ENCODE measurements at places on chromosomes 4 and X. TPM values are rescaled to one million over a fixed set of nuclear protein-coding genes. Genes with fewer than 3 reads are reported as not detected.

The RNF175 gene
- polyA plus RNA-seq, result 1.7 TPM

The GPM6B gene
- 2.1 TPM for polyA plus RNA-seq

The SPANXA2 gene
- not detected for polyA plus RNA-seq

The GPRASP2 gene
- polyA plus RNA-seq, result 6.0 TPM

The SFRP2 gene
- 83.0 TPM for polyA plus RNA-seq

The RPS6KA6 gene
- polyA plus RNA-seq, result 0.11 TPM

The MTCP1 gene
- polyA plus RNA-seq, result 31.0 TPM

The ATP6AP1 gene
- polyA plus RNA-seq, result 30.9 TPM

The NHS gene
- polyA plus RNA-seq, result 1.8 TPM

The RS1 gene
- polyA plus RNA-seq, result not detected

The PRKG2 gene
- 0.16 TPM for polyA plus RNA-seq

The SPATA18 gene
- polyA plus RNA-seq, result 0.47 TPM

The CSAG2 gene
- not detected for polyA plus RNA-seq

The MAGEA6 gene
- polyA plus RNA-seq, result not detected

The NXF3 gene
- polyA plus RNA-seq, result 0.86 TPM

The TEX13C gene
- polyA plus RNA-seq, result not detected

The FAM149A gene
- 8.8 TPM for polyA plus RNA-seq

The PLP2 gene
- 116 TPM for polyA plus RNA-seq

The SLC10A6 gene
- polyA plus RNA-seq, result 0.40 TPM

The HSFX4 gene
- not detected for polyA plus RNA-seq

The AKAP14 gene
- not detected for polyA plus RNA-seq
